Naive B cell (primary cell): ENCODE measurements at places on chromosomes 1 and 21. TPM values are rescaled to one million over a fixed set of nuclear protein-coding genes. Genes with fewer than 3 reads are reported as not detected.

DNA sequence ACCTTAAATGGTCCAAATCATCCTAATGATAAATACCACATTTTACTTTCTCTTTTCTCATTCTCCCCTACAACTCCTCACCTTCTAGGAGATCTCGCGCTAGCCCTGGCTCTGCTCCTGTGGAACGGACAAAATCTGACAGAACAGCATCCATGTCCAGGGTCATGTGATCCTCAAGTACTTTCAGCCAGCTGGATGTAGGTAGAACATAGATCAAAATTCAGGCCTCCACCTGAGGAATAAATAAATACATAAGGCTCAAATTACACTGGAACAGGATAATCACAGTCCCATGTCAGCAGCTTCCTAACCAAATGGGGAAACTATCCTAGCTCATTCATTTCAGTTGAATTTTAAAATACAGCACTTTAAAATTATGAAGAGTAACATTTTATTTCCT, 33.2 kb downstream of the OTUD7B start:
- no peak for DNase-seq
- no peak overlapping the region for H3K4me3 ChIP-seq
- peaks cover 45% of the 10 kb centered on the region for H3K27me3 ChIP-seq
- no peak overlapping the region for H3K27ac ChIP-seq
- no peaks in the 10 kb centered on the region for H3K36me3 ChIP-seq

The AIRE gene
- polyA plus RNA-seq = 0.79 TPM

DNA sequence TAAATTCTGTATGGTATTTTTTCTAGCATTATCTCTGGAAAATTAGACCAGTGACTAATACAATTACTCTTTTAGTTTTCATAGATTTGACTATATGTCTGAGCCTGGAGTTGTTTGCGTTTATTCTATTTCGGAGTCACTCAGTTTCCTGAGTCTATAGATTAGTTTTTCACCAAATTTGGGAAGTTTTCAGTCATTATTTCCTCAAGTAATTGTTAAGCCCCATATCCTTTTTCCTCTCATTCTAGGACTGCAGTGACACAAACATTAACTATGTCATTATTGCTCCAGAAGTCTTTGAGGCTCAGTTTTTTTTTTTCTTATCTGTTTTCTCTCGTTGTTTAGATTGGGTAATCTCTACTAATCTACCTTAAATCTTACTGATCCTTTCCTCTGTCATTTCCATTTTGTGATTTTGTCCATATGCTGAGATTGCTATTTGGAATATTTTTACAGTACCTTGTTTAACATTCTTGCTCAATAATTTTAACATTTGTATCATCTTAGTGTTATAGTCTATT, 886.2 kb downstream of the LTN1 start:
- H3K27ac ChIP-seq = peak overlapping the region; percentile 6
- H3K4me1 ChIP-seq = no peaks in the 10 kb centered on the region
- no peaks in the 10 kb centered on the region for H3K36me3 ChIP-seq
- no peak for DNase-seq

The IL20 gene
- not detected for polyA plus RNA-seq

DNA sequence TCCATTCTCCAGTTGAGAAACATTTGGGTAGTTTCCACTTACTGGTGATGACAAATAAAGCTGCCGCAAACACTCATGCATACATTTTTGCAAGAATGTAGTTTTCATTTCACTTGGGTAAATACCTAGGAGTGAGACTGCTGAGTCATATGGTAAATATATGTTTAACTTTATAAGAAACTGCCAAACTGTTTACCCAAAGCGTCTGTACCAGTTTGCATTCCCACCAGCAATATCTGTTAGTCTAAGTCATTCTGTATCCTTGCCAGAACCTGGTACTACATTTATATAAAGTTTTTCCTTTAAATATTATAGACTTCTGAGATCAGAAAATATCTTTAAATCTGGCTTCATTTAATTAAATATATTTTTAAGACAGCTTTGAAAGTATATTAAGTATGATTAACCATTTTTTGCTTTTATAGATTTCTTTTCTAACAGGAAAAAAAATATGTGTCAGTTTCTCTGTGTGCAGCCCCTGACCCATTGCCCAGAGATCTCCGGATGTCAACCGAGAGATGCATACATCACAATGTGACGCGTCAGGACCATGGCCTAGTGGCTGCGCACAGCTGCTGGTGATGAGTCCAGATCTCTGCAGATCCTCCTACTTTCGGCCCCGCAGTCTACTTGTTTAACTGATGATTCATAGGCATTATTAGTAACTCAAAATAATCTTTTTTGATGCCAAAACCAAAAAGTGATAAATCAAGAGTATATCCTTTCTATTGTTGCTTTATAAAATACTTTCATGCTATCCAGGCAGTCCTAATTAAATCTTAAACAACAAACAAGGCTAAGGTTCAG, 227.1 kb upstream of the MAP1LC3C start:
- H3K36me3 ChIP-seq = no peaks in the 10 kb centered on the region
- DNase-seq = no peak
- H3K4me1 ChIP-seq = no peaks in the 10 kb centered on the region
- no peak overlapping the region for H3K4me3 ChIP-seq
- H3K27ac ChIP-seq = no peak overlapping the region

DNA sequence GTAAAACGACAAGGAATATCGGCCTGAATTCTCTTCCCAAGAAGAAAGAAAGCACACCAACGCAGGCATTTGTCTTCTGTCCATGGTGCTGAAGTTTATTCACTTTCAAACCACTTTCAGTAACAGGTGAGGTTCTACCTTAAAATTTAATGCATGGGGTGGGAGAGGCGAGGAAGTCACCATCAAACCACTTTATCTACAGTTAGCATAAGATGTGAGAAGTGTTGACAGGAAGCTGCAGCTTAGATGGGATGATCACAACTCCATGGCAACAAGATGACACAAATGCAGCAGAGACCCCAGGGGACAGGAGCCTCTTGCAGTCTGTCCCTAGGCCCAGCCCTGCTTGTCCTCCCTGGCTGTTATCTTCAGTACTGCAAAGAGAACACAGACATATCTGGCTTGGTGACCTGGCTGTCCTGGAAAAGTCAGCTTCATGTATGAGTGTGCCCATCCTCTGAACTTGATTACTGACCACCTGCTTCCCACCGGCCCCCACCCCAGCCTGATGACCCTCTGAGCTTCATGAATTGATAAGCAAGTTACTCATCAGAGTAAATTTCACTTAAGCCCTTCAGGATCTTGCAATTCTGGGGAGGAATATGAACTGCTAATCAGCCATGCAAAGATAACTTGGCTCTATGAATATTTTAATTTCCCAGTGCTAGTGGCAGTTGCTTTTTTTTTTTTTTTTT, 1.8 kb downstream of the NPPA start:
- peak overlapping the region; percentile 44 for H3K27ac ChIP-seq
- H3K4me3 ChIP-seq = no peak overlapping the region
- no peaks in the 10 kb centered on the region for H3K27me3 ChIP-seq
- H3K4me1 ChIP-seq = peaks cover 26% of the 10 kb centered on the region
- H3K36me3 ChIP-seq = peaks cover 12% of the 10 kb centered on the region
- no peak for DNase-seq

DNA sequence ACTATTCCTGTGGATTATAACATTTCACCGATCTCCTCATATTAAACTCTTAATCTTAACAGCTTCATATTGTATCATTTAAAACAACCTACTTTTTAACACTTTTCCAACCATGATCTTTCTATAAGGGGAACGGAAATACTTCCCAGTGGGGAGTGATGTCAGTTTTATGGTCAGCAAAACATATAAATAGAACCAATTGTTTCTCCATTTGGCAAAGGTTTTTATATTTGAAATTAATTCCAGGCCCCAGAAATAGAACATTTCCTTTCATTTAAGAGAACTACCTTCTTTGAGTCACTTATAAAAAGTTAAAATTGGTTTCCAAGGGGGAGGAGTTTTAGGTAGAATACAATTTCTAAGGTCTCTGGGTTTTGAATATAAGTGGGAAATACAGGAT, 189.6 kb downstream of the TGFBR3 start:
- no peaks in the 10 kb centered on the region for H3K4me1 ChIP-seq
- no peaks in the 10 kb centered on the region for H3K36me3 ChIP-seq
- no peaks in the 10 kb centered on the region for H3K27me3 ChIP-seq
- DNase-seq = no peak

- H3K4me3 ChIP-seq = no peak overlapping the region
- H3K27ac ChIP-seq = peak overlapping the region; percentile 82
- H3K4me1 ChIP-seq = peaks cover 27% of the 10 kb centered on the region
- DNase-seq = no peak
Measured at GRCh38 chr1:19644395-19644680, 227 bp downstream of the NBL1 start.

- peaks cover 15% of the 10 kb centered on the region for H3K27me3 ChIP-seq
- H3K27ac ChIP-seq = peak within 1 kb of the TSS; percentile 92
- peaks cover 5% of the 10 kb centered on the region for H3K4me1 ChIP-seq
- no peak within 1 kb of the TSS for H3K4me3 ChIP-seq
- no peak for DNase-seq
Measured at GRCh38 chr1:59814901-59815825, at the start of gene HOOK1. Gene HOOK1 (plus strand): TSS chr1:59814949. CDS start chr1:59815118, 169 bp downstream.

DNA sequence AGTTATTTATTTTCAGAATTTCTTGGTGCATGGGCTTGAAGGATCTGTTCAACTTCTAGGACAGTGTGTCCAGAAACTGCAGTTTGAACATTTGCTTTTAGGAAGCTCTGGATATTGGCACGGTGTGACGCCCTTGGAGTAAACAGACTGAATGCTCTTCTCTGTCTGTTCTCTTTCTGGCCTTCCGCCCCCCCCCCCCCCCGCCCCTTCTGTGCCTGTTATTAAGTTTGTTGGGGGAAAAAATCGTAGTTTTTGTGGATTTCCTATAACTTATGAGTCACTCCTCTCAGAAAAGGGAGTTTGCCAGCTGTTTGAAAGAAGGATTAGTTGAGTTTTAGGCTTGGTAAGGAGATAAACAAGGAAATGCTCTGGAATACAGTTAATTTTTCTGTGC, 1.2 kb downstream of the KCTD3 start:
- peak overlapping the region; percentile 85 for H3K27ac ChIP-seq
- peaks cover 22% of the 10 kb centered on the region for H3K4me1 ChIP-seq
- peak; percentile 1 for DNase-seq
- no peaks in the 10 kb centered on the region for H3K36me3 ChIP-seq
- peak overlapping the region; percentile 96 for H3K4me3 ChIP-seq

DNA sequence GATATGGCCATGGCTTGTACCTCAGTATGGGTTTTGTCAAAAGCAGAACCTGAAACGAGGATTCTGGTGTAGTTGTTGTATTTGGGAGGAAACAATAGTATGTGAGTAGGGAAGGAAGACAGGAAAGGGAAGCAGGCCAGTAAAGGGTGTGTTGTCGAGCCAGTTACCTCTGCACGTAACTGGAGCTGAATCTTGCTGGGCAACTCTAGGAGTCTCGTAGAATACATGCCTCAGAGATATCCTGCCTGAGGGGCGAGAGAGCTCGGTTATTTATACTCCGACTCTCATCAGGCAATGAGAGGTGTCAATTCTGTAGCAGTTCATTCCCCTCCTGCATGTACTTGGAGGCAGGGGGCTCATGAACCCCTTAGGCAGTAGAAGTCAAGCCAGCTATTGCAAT, 45.9 kb upstream of the KIF26B start:
- H3K36me3 ChIP-seq = peaks cover 4% of the 10 kb centered on the region
- H3K4me3 ChIP-seq = no peak overlapping the region
- H3K27me3 ChIP-seq = no peaks in the 10 kb centered on the region
- H3K4me1 ChIP-seq = no peaks in the 10 kb centered on the region
- no peak for DNase-seq
- no peak overlapping the region for H3K27ac ChIP-seq

The DCST1 gene
- polyA plus RNA-seq = not detected

GRCh38 chr1:94490556-94490955, 51.0 kb downstream of the F3 start:
- no peaks in the 10 kb centered on the region for H3K4me1 ChIP-seq
- H3K4me3 ChIP-seq = no peak overlapping the region
- peaks cover 25% of the 10 kb centered on the region for H3K36me3 ChIP-seq
- H3K27me3 ChIP-seq = no peaks in the 10 kb centered on the region

The ADAMTS1 gene
- not detected for polyA plus RNA-seq

- H3K27ac ChIP-seq = no peak overlapping the region
- H3K27me3 ChIP-seq = no peaks in the 10 kb centered on the region
- peaks cover 23% of the 10 kb centered on the region for H3K4me1 ChIP-seq
- no peak for DNase-seq
Measured at GRCh38 chr21:42557420-42557819, 43.8 kb downstream of the SLC37A1 start.

- H3K27me3 ChIP-seq = peaks cover 38% of the 10 kb centered on the region
- H3K4me1 ChIP-seq = peaks cover 7% of the 10 kb centered on the region
- no peak overlapping the region for H3K4me3 ChIP-seq
Measured at GRCh38 chr1:159827102-159827490, 423 bp downstream of the SLAMF8 start.

DNA sequence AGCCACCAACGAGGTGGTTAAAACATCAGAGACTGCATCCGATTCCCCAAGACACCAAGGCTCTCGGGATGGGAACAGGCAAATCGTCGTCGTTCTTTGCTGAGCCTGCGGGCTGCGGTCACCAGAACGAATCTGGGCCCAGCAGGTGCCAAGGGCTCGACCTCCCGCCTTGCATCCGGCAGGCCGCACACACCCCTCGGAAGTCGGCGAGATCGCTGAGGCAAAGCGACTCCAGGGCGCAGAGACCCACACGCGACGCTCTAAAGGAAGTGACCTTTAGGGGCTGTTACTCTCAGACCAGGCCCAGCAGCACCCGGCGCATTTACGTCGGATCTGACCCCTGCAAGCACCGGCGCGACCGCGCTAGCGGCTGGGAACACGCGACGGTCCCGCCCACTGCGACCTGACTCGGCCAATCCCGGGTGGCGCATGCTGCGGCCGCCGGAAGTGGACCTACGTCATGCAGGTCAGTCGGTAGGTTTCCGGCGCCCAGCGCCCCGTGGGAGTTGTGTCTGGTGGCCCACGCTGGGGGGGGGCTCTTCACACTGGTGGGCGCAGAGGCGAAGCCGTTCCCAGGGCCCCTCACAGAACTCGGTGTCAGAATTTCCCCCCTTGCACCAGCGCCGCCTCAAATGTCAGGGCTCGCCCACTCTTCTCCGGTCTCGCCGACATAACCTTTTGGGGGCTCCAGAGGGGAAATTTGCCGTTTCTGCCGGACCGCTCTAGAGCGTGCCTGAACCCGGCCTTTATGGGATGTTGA, 7.5 kb upstream of the PARK7 start:
- no peaks in the 10 kb centered on the region for H3K27me3 ChIP-seq
- peak overlapping the region; percentile 95 for H3K4me3 ChIP-seq
- H3K4me1 ChIP-seq = peaks cover 9% of the 10 kb centered on the region
- peak; percentile 75 for DNase-seq
- H3K27ac ChIP-seq = peak overlapping the region; percentile 93
